Ureter (tissue), 1 donor: ENCODE measurements at places on chromosomes 5 and 9. TPM values are rescaled to one million over a fixed set of nuclear protein-coding genes. Genes with fewer than 3 reads are reported as not detected.
A peak's percentile ranks its signal among the peaks of the same experiment; 100 is the strongest.

DNA sequence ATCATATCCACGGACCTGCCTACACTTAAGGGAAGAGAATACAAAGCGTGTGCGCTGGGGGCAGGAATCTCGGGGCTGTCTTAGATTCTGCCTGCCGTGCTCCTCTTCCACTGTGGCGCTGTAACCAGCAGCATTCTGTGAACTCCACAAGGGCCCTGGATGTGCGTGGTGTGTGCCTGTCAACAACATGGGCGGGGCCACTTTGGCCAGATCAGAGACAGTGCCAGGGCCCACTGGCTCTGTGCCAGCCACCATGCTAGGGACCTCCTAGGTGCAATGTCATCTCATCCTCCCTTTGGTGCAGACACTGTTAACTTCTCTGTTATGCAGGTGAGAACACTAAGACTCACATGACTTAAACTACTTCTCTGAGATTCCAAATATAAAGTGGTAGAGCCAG lies 113.7 kb downstream of the COL23A1 start:
- DNase-seq = no peak

DNA sequence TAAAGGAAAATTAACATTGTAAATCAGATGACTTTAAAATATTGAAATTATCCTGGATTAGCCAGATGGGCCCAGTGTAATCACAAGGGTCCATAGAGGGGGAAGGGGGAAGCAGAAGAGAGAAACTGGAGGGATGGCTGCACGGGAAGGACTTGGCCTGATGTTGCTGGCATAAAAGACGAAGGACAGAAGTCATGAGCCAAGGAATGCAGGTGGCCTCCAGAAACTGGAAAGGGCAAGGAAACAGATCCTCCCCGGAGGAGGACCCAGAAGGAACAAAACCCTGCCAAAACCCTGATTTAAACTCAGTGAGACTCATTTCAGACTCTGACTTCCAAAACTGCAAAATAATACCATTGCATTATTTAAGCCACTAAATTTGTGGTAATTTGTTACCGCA lies 100.2 kb downstream of the ADAMTS2 start:
- DNase-seq = no peak

DNA sequence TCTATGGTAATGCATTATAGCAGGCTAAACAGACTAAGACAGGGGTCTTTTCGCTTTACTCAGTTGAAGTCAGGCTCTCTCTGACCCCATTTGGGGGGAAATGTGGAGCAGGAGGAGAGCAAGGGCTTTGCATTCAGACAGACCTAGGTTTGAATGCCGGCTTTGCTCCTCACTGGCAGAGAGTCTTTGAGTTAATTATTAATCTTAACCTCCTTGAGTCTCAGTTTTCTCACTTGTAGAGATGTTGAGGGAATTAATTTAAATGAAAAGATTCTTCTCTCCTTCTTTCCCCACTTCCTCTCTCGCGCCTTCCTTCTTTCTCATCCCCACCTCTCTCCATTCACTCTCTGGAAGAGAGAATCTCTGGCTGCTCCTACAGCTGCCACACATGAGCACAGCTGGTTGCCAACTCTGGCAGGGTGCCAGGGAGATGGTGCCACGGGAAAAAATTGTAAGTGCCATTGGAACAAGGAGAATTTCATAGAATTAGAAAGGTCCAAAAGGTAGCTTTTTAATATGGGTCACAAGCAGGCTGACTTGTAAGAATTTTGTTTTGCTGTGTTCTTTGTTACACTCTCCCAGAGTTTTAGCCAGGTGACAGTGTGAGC lies 25.2 kb upstream of the GLRA1 start:
- no peak for DNase-seq

- DNase-seq = no peak
Measured at GRCh38 chr5:14665949-14666348, 1.4 kb downstream of the OTULIN start.

DNA sequence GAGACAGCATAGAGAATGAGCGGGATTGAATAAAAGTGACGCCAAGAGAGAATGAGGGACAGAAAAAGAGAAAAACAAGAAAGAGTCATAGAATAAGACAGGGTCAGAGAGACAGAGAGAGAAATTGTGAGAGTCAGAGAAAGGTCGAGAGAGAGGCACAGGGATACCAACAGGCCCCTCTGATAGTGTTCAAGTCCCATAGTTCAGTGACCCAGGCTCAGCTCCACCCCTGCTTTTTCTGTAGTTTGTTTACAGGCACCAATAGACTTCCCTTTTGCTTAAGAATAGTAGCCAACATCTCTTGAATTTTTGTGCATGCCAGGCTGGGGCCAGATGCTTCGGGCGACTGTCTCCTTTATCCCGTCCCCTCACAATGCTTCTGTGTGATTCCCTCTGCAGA lies 62.5 kb downstream of the ARHGEF37 start:
- no peak for DNase-seq

- peak; percentile 35 for DNase-seq
Measured at GRCh38 chr9:114007991-114008666, 70.0 kb downstream of the AMBP start.

GRCh38 chr5:26700759-26701384 lies 337.5 kb downstream of the CDH9 start:
- DNase-seq = no peak

GRCh38 chr9:12414514-12414913 lies 278.7 kb upstream of the TYRP1 start:
- no peak for DNase-seq

DNA sequence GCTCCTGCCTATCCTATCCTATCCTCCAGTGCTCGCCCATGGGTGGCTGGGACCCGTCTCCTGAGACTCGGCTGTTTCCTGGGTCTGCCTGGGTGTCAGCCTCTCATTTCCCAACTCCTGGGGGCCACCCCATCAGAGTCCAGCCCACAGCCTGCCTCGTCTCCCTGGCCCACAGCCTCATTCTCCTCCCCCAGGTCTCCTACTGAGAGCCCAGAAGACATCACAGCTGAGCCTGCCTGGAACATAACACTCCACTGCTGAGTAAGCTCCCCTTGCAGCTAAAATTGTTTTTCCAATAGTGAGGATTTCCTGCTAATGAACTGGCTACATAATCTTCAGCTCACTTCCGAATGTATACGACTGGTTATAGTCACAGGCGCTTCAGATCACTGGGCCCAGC lies 95.3 kb downstream of the TTLL11 start:
- no peak for DNase-seq

KIF20A gene
- 0.83 TPM for total RNA-seq

FOXE1 gene
- 0.42 TPM for total RNA-seq

KCNV2 gene
- total RNA-seq = not detected

CA9 gene
- not detected for total RNA-seq

TRPM6 gene
- 2.6 TPM for total RNA-seq

SH3TC2 gene
- 70.0 TPM for total RNA-seq

ACSL6 gene
- total RNA-seq = 0.81 TPM
